HuH-7 (cell line): ENCODE measurements at places on chromosomes 2 and 18.

- no peak for DNase-seq
These were observed 54.2 kb downstream of the DLGAP1 start for GRCh38 chr18:4400911-4401310.

DNA sequence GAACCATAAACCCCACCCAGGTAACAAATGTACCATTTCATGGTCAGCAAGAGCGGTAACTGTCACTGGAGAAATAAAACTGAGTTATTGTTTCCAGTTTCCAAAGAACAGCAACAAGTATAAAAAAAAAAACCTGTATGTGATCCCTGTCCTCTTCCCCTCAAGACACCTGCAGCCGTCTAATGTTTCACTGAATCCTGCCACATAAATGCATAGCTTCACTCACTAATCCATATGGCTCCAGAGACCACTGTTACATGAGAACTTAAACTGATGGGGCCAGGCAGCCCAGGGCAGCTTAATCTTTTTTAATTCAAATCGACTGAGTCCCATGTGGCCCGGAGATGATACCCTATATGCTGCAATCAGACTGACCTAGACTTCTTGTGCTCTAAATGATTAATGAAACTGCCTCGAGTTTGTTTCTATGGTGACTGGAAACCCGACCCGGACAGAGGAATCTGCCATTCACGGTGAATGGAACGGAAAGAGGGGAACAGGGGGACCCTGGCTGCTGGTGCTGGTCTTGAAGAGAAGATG, 60.9 kb upstream of the SIX2 start:
- DNase-seq, result no peak

DNA sequence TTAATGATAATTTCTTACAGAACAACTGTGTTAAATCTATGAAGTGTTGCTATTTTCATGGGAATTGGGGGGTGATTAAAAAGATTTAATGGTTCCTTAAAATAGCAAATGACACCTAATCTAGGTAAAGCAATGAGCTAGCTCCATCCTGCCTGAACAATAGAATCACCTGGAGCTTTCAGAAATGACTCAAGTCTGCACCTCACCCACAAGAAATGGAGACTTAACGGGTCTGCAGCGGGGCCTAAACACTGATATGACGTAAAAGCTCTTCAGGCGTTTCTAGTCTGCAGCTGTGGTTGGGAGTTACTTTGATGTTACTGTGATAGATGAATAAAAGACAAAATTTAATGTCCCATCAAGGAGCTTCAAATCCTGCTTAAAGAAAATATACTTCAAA, 328.2 kb downstream of the RND3 start:
- no peak for DNase-seq

- no peak for DNase-seq
These were observed 60.0 kb downstream of the GCA start for GRCh38 chr2:162403884-162404283.

DNA sequence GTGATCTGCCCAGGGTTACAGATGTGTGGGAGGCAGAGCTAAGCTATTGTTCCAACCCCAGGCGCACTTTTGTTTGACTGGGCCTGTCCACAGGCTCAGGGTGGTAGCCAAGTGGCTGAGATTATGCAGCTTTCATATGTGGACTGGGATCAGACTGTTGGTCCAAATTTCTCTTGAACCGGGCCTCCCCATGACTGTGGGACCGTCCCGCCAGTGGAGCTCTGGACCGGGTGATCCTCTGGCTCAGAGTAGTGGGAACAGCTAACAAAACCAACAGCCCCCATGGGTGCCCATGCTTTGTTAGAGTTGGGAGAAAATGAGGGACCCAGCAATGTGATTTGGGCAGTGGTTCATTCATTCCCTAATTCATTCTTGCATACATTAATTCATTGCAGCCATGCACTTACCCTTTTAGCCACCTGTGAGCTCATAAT, 86.8 kb upstream of the HS6ST1 start:
- no peak for DNase-seq

DNA sequence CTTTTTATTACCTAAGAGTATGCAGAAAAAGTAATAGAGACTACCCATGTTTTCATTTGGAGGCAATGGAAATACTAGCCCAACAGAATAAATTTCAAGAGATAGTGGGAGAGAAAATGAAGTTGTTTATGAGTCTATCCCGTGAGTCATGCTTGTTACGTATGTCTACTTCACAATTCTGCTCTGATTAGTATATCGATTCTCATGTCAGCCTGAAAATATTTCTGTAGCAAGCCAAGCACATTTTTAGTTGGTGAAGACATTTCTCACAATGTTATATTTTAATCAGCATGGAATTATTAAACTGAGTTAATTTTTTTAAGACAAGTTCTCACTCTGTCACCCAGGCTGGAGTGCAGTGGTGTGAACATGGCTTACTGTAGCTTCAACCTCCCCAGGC, 346.1 kb downstream of the RPRM start:
- no peak for DNase-seq

GRCh38 chr2:37615804-37616676, 55.4 kb downstream of the CDC42EP3 start:
- no peak for DNase-seq

DNA sequence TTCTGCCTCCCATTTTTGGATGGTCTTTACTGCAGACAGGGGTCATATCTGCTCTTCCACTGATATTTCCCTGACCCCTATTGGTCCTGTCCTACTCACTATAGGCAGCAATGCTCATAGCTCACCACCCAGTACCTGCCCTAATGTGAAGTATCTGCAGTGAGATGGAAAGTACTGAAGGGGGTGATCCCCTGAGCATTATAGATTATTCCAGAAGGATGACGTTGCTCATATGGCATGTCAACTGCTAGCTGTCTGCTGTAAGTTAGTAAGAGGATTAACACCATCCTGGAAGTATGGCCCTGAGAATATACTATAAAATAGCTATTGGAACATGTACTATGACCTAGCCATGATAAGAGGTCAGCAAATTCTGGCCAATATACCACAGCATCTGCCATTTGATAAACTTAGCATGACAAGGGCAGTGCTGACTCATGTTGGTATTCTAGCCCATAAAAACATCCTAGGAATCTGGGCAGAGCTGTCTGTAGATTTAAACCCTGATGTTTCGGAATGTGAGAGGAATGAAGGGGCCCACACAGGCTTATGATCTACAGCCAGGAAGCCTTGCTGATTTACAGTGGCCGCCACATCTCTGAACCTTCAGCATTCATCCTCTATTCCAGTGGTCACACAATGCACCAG, 451.4 kb downstream of the TNS1 start:
- DNase-seq, result no peak

- no peak for DNase-seq
These were observed 140.4 kb upstream of the CAPN13 start for GRCh38 chr2:30947686-30948085.

GRCh38 chr2:64493788-64494187, 30.3 kb upstream of the AFTPH start:
- DNase-seq, result no peak

GRCh38 chr2:178114462-178114861, 2.2 kb downstream of the RBM45 start:
- no peak for DNase-seq

DNA sequence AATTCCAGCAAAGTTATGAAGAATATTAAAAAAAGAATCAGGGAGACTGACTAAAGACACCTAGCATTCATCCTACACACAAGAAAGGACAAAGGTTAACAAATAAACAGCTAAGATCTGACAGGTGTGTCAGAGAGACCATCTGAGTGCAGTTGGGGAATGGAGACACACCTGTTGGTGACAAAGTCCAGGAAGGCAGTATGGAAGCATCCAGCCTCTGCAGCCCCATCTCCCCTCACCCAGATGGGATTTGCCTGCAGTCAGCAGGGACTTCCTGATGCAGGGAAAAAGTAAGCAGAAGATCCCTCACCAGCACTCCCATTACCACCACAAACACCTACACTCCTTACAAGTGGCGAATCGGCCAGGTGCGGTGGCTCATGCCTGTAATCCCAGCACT, 37.9 kb downstream of the USP34 start:
- no peak for DNase-seq

- DNase-seq, result no peak
These were observed 607.4 kb downstream of the CBLN2 start for GRCh38 chr18:71936744-71937143.

GRCh38 chr18:45165871-45166270, 449.4 kb upstream of the SLC14A2 start:
- no peak for DNase-seq

DNA sequence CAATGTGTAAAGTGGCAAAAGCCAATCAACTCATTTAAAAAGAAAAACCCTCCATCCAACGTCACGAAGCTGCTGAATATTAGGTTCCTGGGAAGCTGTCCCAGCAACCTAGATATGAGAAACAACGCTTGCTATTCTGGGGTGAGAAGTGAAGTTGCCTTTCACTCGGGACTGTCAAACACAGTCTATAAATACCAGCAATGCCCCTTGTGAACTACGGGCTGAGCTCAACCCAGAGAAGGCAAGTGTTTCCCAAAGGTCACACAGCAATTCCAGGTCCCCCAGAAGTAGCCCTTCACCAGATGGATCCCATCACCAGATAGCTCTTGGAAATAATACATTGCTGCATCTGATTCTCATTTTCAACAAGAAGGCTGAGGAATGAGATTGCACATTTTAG, 67.9 kb downstream of the BCL11A start:
- DNase-seq, result no peak

- no peak for DNase-seq
These were observed 36.8 kb upstream of the VPS54 start for GRCh38 chr2:64056021-64056420.

DNA sequence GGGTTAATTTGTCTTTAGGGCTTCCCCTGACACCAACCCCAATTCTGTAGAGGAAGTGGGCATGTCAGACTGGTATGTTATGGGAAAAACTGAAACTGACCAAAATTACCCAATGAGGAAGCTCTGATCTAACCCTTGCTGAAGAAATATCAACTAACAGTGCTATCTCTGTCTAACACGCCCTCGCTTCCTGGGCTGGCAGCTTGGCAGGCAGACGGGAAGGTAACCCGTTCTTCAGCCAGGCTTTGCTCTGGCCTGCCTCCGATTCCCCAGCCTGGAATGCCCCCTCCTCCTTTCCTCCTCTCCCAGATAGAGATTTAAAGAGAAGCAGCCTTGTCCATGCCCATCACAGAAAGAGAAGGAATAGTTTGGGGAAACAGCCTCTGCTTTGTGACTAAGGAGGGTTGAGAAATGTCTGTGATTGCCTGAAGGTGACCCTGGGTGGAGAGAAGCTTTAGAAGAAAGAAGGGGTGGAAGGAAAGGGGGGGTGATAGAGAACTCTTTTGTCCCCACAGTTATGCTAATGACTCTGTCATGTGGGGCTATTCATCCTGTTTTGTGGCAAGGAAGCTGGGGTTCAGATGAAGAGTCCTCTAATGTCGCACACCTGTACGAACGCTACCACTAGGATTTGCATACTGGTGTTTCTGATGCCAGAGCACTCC, 15.4 kb downstream of the HK2 start:
- DNase-seq, result no peak

DNA sequence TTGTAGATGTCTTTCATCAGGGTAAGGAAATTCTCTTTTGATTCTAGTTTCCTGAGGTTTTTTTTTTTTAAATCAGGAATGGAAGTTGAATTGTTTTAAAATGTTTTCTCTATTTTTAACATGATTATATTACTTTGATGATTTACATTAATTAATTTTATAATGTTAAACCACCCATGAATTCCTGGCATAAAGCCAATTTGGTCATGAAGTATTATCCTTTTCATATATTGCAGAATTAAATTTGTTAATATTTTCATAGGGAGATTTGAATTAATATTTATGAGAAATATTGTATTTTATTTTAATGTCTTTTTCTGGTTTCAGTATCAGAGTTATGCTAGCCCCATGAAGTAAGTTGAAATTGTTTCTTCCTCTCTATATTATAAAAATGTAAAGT, 144.6 kb downstream of the MAIP1 start:
- DNase-seq, result no peak

GRCh38 chr18:22543769-22544168, 126.1 kb upstream of the CTAGE1 start:
- DNase-seq, result no peak

GRCh38 chr18:37675699-37676098, 110.1 kb upstream of the CELF4 start:
- DNase-seq, result no peak

DNA sequence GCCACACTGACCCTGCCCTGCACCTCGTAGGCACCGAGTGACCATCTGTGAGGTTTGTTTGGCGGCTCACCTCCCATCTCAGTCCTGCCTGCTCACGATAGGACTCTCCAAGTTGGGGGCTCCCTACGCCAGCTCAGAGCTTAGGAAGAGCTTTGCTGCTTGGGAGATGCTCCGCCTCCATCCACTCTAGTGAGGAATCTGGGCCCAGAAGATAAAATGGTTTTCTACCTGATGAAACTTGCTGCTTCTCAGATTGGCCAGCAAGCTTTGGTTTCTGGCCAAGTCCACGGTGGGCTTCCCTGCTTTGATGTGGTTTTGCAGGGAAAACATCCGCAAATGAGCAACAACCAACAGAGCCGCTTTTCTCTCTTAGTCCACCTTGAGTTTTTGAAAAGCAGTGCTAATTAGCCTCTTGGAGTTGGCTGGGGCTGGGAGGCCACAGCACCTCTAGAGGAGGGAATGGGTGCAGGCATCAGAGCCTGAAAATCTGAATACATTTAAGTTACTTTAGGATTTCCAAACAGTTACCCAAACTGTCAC, 42.2 kb downstream of the THNSL2 start:
- DNase-seq, result peak; percentile 49

- no peak for DNase-seq
These were observed 81.9 kb downstream of the NEURL3 start for GRCh38 chr2:96423291-96423690.

DNA sequence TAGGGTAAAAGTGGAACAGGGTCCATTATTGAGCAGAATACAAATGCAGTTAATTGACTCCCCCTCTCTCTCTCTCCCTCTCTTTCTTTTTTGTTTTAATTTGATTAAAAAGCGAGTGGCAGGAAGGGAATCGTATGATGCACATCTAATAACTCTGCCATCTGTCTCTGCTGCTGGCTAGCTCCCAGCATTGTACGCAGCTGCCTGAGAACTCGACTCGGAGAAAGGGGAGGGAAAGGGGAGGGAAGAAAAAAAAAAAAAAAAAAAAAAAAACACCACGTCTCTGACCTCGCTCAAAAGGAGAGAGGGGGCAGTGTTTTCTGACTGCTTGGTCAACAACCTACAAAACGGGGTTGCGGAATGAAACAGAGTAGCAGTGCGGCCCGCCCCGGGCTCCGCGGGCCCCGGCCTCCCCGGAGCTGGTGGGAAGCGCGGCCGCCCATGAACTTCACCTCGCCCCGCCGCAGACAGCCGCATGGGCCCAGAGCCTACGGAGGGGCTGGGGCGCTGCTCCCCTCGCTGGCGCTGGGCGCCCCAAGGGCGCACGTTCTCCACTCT, 265.7 kb downstream of the TCF4 start:
- DNase-seq, result peak; percentile 30

GRCh38 chr2:239179851-239180371, 220.9 kb downstream of the HDAC4 start:
- DNase-seq, result no peak

- DNase-seq, result no peak
These were observed 1.8 kb upstream of the CHAC2 start for GRCh38 chr2:53765767-53766166.
